ENCODE measurements at places on chromosomes 1 and 21. TPM values are rescaled to one million over a fixed set of nuclear protein-coding genes. Genes with fewer than 3 reads are reported as not detected.

DNA sequence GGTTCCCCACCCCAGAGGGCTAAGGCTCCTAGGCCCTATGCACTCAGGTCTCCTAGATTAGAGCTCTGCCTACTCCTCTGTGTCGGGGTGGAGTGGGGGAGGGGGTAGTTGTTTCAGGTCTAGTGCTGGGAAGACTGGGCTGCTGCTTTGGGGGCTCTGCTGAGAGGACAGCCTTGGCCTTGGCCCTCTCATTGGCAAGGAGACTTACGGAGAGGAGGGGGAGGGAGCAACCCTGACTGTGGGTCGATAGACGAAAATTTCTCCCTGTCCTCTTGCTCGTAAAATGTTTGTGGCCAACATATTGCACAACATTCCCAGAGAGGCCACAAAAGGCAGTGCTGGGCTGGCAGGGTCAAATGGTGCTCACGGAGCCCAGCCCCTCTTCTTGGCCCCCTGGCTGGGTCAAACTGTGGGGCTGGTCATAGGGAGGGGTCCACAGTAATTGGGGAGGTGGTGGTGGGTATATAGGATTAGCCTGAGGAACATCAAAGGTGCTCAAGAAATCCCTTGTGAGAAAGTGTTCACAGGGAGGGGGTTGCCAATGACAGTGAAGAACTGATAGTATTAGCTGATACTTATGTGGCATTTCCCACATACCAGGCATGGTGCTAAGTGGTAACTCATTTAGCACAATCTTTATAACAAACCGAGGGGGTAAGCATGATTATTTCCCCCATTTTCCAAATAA, 8.5 kb upstream of the DMBX1 start:
- peak; percentile 35 for DNase-seq

GRCh38 chr21:39670701-39671100, 58.0 kb downstream of the B3GALT5 start:
- DNase-seq, result no peak

Gene RGS13
- total RNA-seq, result not detected

Gene TNFRSF9
- not detected for total RNA-seq

DNA sequence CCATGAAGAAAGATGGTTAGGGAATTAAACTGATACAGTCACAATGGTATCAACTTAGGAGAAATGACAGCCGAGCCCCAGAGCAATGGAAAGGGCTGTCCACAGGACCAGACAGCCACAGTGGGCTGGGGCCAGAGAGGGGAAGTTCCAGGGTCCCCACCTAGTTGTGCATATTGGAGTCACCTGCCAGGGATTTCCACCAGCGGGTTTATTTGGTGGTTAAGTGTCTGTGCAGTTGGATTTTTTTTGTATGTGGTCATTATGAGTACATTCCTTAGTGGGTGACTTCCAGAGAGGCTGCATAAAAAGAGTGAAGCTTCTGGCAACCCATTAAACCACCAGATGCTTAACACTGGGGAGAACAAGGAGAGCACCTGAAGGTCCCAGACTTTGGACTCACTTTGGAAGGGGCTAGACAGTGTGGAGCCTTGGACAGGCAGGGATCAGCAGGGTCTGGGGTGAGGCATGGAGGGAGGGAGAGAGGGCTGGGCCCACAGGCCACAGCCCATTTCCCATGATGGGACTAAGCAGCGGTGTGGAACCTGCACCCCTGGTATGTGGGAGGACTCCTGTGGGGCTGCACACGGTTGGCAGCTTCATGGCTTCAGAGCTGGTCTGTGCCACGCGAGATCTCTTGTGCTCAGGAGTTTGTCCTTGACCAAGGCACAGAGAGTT, 7.8 kb upstream of the PTTG1IP start:
- no peak for DNase-seq

Gene VSIG8
- 0.23 TPM for total RNA-seq

- DNase-seq, result peak; percentile 35
Measured at GRCh38 chr1:18160290-18160942, 52.8 kb downstream of the IGSF21 start.

Gene BARHL2
- not detected for total RNA-seq

DNA sequence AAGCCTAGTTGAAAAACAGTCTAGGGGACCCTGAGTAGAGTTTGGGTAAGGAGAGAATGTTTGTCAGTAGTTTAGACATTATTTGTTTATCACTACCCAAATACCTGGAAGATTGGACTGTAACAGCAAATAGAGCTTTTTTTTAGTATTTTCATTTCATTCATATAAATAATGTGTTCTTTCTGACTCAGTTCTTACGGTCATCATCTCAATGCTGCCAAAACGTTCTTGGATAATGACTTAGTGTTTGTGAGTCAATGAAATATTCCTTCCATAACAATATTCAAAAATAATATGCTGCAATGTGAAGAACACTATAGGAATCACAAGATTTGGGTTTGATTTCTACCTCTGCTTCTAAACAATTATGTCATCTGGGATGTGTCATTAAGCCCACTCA, 400.0 kb upstream of the PKN2 start:
- no peak for DNase-seq
